ENCODE measurements at places on chromosomes 12 and 14. TPM values are rescaled to one million over a fixed set of nuclear protein-coding genes. Genes with fewer than 3 reads are reported as not detected.

- no peaks in the 10 kb centered on the region for H3K36me3 ChIP-seq
- no peak overlapping the region for H3K27ac ChIP-seq
- H3K27me3 ChIP-seq = no peaks in the 10 kb centered on the region
- no peak overlapping the region for H3K4me3 ChIP-seq
Measured at GRCh38 chr12:3746758-3747157, 6.2 kb downstream of the CRACR2A start.

The DTX1 gene
- total RNA-seq = 5.1 TPM

- no peaks in the 10 kb centered on the region for H3K4me1 ChIP-seq
- H3K27me3 ChIP-seq = no peaks in the 10 kb centered on the region
- DNase-seq = no peak
- no peaks in the 10 kb centered on the region for H3K36me3 ChIP-seq
- no peak overlapping the region for H3K4me3 ChIP-seq
Measured at GRCh38 chr14:24876996-24877395, 173.0 kb downstream of the STXBP6 start.

- no peak for DNase-seq
- peak overlapping the region; percentile 74 for H3K27ac ChIP-seq
- H3K27me3 ChIP-seq = no peaks in the 10 kb centered on the region
- H3K36me3 ChIP-seq = no peaks in the 10 kb centered on the region
- H3K4me1 ChIP-seq = peaks cover 7% of the 10 kb centered on the region
Measured at GRCh38 chr14:76760331-76761135, 735 bp upstream of the VASH1 start.

DNA sequence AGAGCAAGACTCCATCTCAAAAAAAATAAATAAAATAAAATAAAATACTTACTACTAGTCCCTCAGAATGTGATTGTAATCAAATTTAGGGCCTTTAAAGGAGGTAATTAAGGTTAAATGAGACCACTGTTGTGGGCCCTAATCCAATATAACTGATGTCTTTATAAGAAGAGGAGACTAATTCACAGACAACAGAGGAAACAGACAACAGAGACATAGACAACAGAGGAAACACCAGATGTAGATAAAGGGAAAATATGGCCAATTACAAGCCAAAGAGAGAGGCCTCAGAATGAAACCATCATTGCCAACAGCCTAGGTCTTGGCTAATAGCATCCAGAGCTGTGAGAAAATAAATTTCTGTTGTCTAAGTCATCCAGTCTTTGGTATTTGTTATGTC, 669.0 kb upstream of the FOXG1 start:
- H3K27me3 ChIP-seq = no peaks in the 10 kb centered on the region
- H3K4me3 ChIP-seq = no peak overlapping the region
- DNase-seq = no peak
- H3K36me3 ChIP-seq = no peaks in the 10 kb centered on the region

GRCh38 chr14:97543221-97543620, 746.0 kb downstream of the VRK1 start:
- H3K27ac ChIP-seq = no peak overlapping the region
- no peak overlapping the region for H3K4me3 ChIP-seq
- no peak for DNase-seq
- no peaks in the 10 kb centered on the region for H3K4me1 ChIP-seq
- no peaks in the 10 kb centered on the region for H3K27me3 ChIP-seq
- H3K36me3 ChIP-seq = no peaks in the 10 kb centered on the region

The CD69 gene
- total RNA-seq = 14.5 TPM

GRCh38 chr12:5614256-5614655, 182.3 kb downstream of the NTF3 start:
- no peaks in the 10 kb centered on the region for H3K36me3 ChIP-seq
- no peaks in the 10 kb centered on the region for H3K27me3 ChIP-seq
- H3K4me3 ChIP-seq = no peak overlapping the region
- no peaks in the 10 kb centered on the region for H3K4me1 ChIP-seq
- H3K27ac ChIP-seq = no peak overlapping the region

DNA sequence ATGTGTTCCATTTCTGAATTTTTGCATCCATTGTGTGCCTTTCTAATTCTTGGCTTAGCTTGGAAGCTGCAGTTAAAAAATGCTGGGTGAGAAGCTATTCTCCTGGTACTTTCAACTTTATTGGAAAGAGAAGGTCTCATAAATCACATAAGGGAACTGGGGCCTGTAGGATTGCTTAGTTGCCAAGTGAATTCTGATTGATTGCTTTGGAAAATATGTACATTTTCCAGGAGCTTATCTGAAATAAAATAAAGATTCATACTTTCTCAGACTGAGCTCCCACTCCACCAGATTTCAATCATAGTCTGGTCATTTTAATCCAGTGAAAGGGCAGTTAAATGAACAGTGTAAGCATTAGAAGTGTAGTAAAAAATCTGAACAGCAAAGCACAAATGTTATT, 50.0 kb upstream of the PRICKLE1 start:
- no peak for DNase-seq
- no peaks in the 10 kb centered on the region for H3K27me3 ChIP-seq
- H3K4me1 ChIP-seq = no peaks in the 10 kb centered on the region
- H3K36me3 ChIP-seq = no peaks in the 10 kb centered on the region
- no peak overlapping the region for H3K27ac ChIP-seq

The HPD gene
- total RNA-seq = 1.8 TPM

DNA sequence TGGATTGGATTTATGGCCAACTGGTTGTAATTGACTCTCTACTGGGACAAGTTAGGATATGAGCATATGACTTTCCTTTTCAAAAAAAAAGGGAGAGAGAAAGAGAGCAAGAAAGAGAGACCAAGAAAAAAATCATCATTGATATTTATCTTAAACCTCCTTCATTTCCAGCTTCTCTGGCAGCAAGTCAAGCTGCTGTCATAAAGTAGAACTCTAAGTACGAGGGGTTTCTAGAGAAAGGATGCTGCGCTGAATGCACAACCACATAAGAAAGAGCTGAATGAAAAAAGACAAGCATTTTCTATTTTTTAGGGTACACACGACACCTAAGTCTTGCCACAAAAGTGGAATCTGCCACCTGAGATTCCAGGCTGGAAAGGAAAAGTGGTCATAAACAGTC, 182.6 kb downstream of the SLC25A21 start:
- H3K36me3 ChIP-seq = no peaks in the 10 kb centered on the region
- no peak overlapping the region for H3K4me3 ChIP-seq
- no peaks in the 10 kb centered on the region for H3K4me1 ChIP-seq
- no peak overlapping the region for H3K27ac ChIP-seq

DNA sequence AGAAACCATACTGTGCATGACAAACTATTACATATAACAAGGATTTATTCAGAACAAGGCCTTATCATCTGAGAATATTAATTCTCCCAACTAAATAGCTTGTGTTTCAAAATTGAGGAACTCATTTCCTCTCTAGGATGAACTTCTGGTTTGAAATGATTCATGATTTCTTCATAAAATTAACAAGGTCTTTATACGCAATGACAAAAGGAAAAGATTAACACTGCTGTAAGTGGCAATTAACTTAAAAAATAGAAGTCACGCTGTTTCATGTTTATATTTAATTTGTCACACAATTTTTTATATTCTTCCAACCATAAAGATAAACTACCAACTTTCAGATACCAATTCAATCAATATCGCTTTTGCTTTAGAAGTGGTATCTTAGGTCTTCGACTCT, 80.8 kb downstream of the GRIP1 start:
- H3K27ac ChIP-seq = no peak overlapping the region
- H3K36me3 ChIP-seq = no peaks in the 10 kb centered on the region
- H3K27me3 ChIP-seq = no peaks in the 10 kb centered on the region
- no peak for DNase-seq

The IFT81 gene
- 7.3 TPM for total RNA-seq

Data from upper lobe of right lung (tissue), 1 donor.